ENCODE measurements at places on chromosomes 4 and X.
A peak's percentile ranks its signal among the peaks of the same experiment; 100 is the strongest.

- DNase-seq, result no peak
Measured at GRCh38 chr4:122041312-122041711, 89.5 kb upstream of the TRPC3 start.

DNA sequence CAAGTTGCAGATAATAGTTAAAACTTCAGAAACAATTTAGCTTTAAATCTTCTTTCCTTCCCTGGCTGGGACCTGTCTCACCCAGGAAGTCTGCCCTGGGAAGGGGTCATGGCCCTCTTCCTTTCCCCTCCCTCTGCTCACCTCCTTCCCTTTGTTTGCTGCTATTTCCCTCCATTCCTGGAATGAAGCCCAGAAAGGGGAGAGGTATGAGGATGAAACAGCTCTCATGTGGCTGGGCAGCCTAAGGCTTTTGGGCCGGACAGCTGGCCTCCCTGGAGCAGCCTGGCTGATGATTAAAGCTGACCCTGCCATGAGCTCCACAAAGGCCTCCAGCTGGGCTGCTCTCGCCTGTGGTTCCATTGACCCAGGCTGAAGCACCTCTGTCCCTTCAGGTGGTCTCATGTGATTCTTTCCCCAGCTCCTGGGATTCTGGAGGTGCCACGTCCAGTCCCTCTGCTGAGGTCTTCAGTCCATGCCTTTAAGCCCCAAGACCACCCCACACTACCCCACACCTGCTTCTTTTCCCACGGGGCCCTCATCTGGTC is 202.1 kb downstream of the PTTG2 start:
- DNase-seq, result no peak

GRCh38 chrX:121052122-121052521 is 4.7 kb downstream of the GLUD2 start:
- no peak for DNase-seq

DNA sequence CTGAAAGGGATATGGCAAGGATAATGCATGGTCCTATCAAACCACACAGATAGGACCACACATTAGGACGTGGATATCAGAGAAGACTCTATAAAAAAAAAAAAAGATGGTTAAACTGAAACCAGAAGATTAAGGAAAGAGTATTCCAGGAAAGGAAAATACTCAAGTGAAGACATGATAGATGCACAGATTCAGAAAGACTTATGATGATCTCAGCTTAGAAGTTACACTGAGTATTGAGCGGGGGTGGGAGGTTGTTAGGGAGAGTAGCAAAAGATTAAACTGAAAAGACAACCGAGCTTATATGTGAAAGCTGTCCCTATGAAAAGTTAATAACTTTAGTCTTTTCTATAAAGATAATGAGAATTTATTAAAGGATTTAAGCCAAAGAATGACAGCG is 211.0 kb upstream of the EMCN start:
- no peak for DNase-seq

- DNase-seq, result peak; percentile 46
Measured at GRCh38 chr4:112523008-112523721, 7.2 kb upstream of the NEUROG2 start.

GRCh38 chr4:186701788-186702187 is 21.9 kb downstream of the FAT1 start:
- DNase-seq, result no peak

- DNase-seq, result no peak
Measured at GRCh38 chr4:17356926-17357325, 155.0 kb downstream of the QDPR start.

- DNase-seq, result no peak
Measured at GRCh38 chrX:46796574-46797191, 37.8 kb upstream of the SLC9A7 start.

DNA sequence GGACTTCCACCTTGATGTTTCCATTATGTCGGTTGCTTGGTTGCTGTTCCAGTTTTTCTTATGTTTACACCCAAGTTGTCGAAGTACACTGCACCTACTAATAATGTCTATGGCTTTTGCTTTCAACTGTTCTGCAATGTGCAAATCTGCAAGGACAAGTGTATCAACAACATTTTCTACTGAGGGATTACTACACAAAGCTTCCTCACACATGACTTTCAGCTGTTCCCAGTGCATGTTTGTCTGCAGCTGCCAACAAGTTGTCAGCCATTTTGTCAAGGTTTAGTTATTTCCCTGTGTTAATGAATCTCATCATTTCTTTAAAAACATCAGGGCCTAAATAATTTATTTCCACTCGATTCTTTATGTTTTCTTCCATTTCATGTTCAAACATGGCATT is 45.4 kb upstream of the UGT2A3 start:
- DNase-seq, result no peak

GRCh38 chrX:16743604-16744325 is 24.4 kb downstream of the SYAP1 start:
- DNase-seq, result no peak

- DNase-seq, result no peak
Measured at GRCh38 chr4:182197611-182198010, 45.6 kb upstream of the TENM3 start.
